Stimulated activated CD4-positive, alpha-beta T cell treated with anti-CD3 and anti-CD28 coated beads, Interleukin-2, amount 100 ng/mL, for 24 hours (primary cell): ENCODE measurements at places on chromosomes 13 and 19.

- no peak for DNase-seq
Measured at GRCh38 chr19:46925548-46925950, 64.8 kb downstream of the ARHGAP35 start.

GRCh38 chr13:62057286-62057685 is 641.6 kb upstream of the PCDH20 start:
- no peak for DNase-seq

- no peak for DNase-seq
Measured at GRCh38 chr13:81393721-81394120, 1052.8 kb upstream of the SPRY2 start.

GRCh38 chr19:15379999-15380647 is 536 bp upstream of the AKAP8 start:
- DNase-seq = no peak

DNA sequence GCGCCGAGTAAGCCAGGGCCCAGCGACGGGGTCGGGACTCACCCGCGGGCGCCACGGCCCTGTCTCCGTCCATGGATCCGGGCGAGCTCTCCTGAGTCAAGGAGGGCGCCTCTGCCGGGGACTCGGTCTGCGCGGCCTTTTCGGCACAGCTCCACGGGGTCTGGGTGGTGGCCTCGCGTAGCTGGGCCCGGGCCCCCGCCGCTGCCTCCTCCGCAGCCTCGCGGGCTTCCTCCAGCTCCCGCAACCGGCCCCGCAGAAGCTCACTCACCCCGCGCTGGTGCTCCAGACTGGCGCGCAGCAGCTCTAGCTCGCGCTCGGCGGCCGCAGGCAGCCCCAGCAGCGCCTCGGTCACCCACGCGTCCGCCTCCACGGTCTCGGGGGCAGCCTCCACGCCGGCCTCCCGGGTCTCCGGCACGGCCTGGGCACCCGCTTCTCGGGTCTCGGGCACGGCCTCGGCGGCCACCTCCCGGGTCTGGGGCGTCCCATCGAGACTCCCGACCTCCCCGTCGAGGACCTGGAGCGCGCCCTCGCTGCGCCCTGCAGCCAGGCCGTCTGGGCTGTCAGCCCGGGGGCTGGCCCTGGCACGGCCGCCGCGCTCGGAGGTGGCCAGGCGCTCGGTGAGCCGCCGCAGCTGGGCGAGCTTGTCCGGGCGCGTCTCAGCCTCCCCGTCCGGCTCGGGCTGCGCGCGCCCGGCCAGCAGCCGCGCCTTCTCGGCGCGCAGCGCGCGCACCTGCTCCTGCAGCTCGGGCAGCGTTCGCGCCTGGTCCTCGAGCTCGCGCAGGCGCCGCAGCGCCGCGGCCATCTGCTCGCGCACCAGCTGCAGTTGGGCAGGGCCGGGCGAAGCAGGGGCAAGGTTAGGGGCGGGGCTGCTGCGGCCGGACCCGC is 8.4 kb downstream of the KANK3 start:
- DNase-seq = no peak

DNA sequence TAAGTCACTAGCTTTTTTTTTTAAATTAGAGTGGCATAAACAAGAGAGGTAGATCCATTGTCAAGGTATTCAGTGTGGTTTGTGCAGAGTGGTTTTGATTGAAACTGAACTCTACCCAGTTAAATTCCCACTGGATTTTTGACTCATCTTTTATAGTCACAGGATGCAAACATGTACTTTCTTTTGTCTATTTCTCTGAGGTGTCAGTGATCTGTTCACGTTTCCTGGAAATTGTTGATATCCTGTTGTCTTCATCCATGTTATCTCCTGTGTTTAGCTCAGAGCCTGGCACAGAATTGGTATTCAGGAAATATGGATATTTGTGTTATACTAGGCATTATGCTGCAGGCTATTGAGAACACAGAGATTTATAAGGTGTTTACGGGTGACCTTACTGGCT is 119.7 kb downstream of the PCCA start:
- no peak for DNase-seq

DNA sequence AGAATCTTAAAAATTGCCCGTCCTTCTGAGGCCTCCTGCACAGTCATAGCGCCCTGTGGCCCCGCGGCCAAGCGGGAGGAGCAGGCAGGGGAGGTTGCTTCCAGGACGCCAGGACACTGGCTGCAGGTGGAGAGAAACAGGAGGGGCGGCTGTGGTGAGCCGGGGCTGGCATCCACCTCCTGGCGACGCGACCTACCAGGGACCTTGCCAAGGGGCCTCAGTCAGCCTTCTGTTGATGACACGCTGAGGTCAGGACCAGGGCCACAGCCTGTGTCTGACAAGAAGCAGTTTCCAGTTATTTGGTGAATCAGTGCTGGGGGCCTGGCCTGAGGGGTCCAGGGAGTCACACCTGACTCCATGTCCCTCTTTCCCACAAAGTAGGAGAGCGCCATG is 13.3 kb upstream of the MKNK2 start:
- DNase-seq = no peak
